D721Med (cell line): ENCODE measurements at places on chromosomes 13 and 19.
A peak's percentile ranks its signal among the peaks of the same experiment; 100 is the strongest.

DNA sequence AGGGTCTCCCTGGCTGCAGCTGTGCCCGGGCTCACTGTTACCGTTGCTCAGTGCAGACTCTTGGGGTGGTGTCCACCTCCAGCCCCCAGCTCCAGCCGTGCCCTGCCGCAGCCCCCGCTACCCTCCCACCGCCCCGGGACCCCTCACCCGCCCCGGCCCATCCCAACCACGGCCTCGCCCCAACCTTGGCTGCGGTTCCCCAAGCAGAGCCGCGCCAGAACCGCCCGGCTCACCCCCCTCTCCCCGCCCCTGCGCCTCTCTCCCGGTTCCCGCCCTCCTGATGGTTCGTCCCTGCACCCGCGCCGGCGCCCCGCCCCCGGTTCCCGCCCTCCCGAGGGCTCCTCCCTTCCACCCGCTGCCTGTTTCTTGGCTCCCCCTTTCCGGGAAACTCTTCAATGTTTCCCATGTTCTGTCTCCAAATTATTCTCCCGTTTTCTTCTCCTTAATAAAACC, 40.3 kb downstream of the ANKRD10 start:
- peak; percentile 85 for DNase-seq

- no peak for DNase-seq
Measured at GRCh38 chr13:39483326-39483725, 119.7 kb downstream of the LHFPL6 start.

DNA sequence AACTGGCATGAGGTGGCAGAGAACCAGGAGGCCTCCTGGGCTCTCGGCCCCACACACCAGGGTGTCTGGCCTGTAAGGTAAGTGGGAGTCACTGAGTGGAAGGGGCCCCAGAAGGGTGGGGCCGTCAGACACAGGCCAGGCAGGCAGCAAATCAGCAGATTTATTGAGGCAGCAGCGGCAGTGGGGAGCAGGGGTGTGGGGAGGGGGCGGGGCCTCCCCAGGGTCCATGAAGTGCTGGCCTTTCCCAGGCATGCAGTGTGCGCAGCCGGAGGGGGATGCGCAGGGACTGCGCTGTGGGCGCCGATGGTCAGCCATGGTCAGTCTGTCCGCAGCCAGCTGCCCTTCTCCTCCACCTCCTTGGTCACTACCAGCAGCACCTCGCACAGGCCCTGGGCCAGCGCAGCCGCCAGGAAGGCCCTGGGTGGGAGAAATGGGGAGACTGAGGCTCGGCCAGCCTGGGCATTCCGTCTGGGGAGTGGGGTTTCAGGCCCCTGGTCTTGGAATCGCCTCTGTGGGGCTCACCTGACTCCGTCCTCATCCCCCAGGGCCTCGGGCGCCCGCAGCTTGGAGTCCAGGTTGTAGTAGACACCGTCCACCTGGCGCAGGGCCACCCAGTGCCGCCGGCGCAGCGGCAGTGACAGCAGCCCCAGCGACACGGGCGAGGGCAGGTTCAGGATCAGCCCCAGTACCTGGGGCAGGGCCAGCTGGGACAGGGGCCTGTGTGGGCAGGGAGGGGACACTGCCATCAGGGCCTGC, 5.0 kb downstream of the JOSD2 start:
- DNase-seq: no peak

DNA sequence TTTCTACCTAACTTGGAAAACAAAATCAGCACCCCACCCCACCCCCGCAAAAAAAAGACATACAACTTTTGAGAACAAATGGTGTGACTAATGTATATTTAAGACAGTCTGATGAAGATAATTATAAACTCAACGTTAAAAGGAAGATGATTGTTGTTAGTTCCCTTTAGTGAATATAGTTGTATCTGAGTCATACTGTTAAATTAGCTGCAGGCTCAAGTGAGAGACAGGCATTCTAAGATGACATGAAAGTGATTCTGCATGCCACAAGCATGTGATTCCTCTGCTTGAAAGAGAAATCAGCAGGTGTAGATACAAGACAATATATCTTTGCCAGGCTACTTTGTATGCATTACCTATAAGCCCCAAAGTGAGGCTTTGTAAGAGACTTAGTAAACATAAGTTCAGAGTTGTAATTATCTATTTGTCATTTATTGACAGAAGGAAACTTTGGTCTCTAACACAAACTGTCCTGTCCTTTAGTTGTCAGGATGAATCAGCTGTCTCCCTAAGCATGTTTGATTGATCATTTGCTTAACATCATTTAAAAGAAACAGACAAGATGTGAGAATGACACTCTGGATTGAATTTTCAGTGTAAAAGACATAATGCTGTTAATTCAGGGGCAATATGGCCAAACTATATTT, 319.4 kb upstream of the HTR2A start:
- DNase-seq: no peak

- no peak for DNase-seq
Measured at GRCh38 chr13:95784161-95784899, 107.4 kb downstream of the DNAJC3 start.

DNA sequence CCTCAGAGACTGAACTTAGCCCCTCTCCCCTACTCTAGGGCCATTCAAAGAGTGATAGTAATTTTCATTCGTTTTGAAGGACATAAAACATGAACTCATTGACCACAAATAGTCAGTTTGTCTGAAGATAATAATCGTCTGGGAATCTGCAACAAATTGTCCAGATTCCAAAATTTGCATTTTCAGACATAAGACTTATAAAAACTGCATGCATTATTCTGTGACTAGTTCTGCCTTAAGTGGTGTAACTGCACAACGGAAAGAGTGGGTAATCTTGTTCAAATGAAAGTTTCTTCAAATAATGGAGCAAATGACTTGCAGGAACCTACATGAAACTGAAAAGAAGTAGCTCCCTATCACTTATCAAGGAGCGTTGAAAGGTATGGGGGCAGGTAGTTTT, 8.4 kb downstream of the CSNK1A1L start:
- no peak for DNase-seq

DNA sequence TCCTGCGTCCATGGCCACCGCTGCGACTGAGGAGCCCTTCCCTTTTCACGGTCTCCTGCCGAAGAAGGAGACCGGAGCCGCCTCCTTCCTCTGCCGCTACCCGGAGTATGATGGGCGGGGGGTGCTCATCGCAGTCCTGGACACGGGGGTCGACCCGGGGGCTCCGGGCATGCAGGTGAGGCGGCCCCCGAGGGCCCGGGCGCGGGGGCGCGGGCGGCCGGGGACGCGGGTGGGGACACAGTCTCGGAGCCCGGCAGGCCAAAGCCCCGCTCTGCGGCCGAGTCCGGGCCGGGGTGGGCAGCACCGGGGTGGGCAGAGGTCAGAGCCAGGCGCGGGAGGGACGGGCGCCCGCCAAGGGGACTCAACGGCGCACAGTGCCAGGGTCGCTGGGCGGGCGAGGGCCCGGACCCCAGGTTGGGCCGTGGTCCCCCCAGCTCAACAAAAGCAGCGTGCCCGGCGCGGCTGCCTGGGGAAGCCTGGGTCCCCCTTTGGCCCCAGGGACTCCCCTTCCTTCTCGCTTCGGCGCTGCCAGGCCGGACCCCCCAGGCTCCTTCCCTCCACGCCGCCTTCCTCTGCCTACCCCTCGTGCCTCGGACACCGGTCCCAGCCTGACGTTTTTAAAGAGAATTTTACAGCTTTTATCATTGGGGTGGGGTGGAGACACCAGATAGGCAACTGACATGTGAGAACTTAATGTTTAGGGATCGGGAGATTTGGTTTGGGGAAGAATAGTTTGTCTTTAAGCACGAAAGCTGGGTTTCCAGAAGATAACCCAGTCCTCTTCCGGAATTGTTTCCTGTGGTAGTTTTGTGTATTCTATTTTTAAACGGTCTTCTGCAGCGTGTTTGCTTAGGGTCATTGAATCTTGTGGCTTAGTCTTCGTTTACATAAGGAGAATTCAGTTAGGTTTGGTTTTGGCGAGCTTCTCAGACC, 509 bp downstream of the TPP2 start:
- DNase-seq: no peak

DNA sequence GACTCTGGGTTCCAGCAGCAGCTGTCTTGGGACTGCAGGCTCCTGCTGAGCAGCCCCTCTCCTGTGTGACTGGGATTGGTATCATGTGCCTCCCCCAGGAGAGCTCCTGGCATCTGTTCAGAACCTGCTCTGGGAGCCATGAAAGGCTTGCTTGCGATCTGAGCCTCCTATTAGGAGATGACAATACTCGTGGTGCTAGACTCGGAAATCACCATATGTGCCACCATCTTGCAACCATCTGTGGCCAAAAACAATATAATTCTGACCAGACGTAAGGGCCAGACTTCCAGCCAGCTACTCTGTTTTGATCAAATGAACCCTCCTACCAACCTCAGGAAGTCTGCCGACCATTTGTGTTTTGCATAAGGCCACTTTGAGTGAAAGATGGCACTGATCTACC, 484.7 kb downstream of the IRS2 start:
- DNase-seq: no peak

DNA sequence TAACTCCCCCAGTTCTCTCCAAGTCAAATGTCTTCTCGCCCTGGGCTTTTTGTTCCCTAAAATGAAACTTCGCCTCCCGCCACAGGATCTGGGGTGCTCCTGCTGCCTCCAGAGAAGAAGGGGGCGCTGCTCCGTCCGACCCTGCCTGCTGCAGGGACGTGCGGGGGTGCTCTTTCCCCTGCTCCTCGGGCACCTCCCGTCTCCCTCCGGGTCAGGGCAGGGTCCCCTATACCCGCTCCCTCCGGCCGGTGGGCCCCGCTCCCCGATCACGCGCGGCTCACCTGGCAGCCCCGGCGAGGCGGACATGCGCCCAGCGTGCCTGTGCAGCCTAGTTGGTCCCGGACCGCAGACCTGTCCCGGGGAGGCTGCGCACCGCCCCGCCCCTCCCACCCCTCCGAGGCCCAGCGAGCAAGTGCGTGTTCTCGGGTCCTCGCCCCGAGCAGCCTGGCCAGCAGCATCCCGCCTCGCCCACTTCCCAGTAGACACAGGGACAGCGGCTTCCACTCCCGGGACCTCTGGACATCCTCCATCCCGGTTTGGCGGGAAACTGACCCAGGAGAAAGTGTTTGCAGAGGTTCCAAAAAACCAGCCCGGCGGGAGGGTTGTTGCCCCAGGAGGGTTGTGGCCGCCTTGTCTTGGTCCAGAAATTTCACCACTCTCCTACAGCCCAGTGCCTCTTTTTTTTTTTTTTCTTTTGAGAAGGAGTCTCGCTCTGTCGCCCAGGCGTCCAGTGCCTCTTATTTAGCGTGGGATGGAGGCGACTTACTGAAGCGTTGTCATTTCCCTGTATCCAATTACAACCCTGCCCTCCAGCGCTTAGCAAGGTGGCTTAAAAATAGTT, at the start of gene OXGR1:
TSS of gene OXGR1 (minus strand) at position 460 of the 841 bp plus-strand sequence. CDS start 6,717 bp downstream, outside the sequence.
- no peak for DNase-seq

DNA sequence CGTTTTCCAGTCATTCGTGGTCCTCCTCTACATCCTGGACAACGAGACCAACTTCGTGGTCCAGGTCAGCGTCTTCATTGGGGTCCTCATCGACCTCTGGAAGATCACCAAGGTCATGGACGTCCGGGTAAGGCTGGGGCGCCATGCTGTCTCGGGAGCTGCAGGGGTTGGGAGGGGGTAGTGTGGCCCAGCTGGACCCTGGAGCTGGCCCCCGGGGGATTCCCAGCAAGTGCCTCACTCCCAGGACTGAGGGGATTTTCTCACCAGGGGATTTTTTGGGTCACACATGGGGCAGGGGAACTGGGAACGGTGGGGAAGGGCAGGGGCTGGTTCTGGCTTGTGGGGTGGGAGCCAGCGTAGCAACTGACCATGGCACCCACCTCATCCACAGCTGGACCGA, 10.8 kb upstream of the RELB start:
- no peak for DNase-seq

DNA sequence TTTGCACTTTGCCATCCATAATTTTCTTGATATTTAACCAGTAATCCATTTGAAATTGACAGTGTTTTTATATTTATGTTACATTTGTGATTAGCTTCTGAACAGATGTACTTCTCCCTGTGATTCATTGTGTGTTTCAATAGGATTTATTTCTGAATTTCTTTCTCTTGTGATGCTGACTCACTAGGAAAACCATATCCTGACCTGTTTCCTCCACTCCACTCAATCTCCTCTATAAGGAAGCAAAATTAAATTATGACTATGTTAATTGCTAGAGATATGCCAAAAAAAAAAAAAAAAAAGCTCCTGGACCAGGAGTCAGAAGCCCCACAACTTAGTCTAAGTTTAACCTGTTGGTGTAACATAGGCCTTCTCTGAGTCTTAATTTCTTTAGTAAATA, 614.6 kb upstream of the SPRY2 start:
- DNase-seq: no peak

- DNase-seq: no peak
Measured at GRCh38 chr19:50728084-50728737, 5.0 kb downstream of the CLEC11A start.

DNA sequence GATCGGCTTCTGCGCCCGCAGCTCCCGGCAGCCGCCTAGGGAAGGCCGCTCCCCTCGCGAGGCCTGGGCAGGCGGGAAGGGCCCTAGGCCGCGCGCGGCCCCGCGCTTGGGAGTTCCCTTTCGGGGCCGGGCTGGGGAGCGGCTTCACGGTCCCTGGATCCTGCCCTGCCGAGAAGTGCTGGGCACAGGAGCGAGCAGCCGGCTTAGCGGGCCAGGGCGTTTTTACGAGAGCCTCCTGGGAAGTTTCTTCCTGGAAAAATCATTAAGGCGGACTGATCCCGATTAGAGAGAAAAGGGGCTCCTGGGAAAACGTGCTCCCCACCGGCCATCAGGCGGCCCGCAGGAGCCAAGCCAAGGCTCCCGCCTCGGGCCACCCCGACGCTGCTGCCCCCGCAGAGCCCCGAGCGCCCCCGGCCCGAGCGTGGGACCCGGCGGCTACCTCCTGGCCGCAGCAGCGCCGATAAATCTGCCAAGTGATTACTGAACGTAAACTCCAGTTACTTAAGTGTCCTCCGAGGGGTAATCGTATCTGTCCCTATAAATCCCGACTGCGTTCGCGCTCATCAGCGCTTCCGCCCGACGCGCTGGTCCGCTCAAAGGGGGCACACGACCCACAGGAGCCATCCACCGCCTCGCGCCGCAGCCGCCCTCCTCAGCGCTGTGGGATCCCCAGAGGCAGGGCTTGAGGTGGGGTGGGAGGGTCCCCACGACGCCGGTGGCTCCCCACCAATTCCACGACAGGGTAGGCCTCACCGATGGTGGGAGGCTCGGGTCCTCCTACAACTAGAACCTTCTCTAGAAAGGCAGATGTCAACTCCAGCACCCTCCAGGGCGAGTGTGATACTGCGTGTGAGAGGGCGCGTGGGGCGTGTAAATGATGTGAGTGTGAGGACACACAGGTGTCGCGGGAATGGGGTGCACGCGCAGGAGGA, 2.8 kb downstream of the ZIC5 start:
- DNase-seq: no peak

GRCh38 chr19:43765109-43765876, 10.5 kb upstream of the SMG9 start:
- DNase-seq: no peak

GRCh38 chr13:91155512-91156114, 191.9 kb upstream of the MIR17HG start:
- DNase-seq: no peak

- DNase-seq: no peak
Measured at GRCh38 chr13:32224916-32225315, 90.2 kb downstream of the ZAR1L start.

GRCh38 chr19:49161987-49162386, 4.4 kb downstream of the TRPM4 start:
- no peak for DNase-seq

DNA sequence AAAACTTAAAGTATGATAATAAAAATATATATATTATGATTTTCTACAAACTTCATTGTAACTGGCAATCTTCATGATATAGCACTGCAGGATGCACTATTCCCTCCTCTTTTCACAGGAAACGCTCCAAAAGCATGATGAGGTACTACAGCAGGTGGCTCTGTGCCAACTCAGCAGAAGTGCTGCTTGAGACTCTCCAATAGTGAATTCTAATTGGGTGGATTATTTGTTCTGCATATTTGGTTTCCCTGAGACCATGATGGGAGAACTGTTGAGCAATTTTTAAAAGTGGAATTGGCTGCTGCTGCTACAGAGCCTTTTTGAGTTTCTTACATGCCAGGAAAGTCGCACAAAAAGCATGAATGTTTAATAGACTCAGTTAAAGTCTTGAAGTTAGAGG, 1782.4 kb upstream of the PCDH20 start:
- no peak for DNase-seq
